IMR-90 (cell line): ENCODE measurements at places on chromosomes 2 and 18.
A peak's percentile ranks its signal among the peaks of the same experiment; 100 is the strongest.

GRCh38 chr2:117845304-117845703, 30.8 kb downstream of the DDX18 start:
- DNase-seq, result no peak

DNA sequence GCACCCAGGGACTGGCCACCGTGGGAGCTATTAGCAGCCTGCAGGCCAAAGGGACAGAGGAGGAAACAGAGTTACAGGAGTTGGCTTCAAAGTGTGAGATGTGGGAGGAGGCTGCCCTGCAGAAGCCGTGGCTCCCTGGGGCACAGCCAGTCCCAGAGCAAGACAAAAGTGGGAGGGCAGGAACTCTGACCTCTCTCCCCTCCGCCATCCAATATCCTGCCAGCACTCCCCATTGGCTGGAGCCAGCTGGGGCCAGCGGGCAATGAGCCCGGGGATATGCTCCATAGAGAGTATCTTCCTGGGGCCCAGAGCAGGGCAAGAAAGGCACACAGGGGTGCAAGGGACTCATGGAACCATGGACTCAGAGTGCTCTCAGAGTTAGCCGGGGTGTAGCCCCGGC, 143.1 kb downstream of the INHBB start:
- no peak for DNase-seq

- DNase-seq, result no peak
Measured at GRCh38 chr2:33221046-33221784, 255.2 kb upstream of the RASGRP3 start.

GRCh38 chr2:119240311-119241204, 16.9 kb downstream of the STEAP3 start:
- peak; percentile 83 for DNase-seq

DNA sequence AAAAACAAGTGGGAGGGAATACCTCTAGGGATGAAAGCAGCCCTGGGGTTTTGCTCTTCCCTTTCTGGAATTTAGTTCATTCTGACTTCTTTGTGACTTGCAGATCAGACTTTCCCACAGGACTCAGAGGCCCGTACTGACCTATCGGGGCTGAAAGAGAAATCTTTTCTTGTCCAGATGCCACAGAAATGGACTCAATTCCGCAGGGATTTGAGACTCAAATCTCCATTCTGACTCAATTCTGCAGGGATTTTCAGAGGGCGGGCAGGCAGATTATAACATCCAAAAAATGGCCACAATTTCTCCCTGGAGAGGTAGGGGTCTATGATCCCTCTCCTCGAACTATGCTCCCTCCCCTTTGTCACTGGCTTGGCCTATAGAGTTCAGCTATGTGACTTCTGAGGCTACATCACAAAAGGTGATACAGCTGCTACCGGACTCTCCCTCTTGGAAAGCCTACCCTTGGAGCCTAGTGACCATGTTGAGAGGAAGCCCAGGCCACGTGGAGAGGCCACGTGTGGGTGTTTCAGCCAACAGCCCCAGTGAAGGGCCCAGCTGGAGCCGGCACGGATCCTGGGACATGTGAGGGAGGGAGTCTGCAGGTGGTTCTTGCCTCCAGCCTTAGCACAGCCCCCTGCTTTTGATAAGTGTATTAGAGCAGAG, 4.8 kb upstream of the EFHD1 start:
- no peak for DNase-seq

- DNase-seq, result no peak
Measured at GRCh38 chr2:239977111-239977510, 48.0 kb downstream of the NDUFA10 start.

DNA sequence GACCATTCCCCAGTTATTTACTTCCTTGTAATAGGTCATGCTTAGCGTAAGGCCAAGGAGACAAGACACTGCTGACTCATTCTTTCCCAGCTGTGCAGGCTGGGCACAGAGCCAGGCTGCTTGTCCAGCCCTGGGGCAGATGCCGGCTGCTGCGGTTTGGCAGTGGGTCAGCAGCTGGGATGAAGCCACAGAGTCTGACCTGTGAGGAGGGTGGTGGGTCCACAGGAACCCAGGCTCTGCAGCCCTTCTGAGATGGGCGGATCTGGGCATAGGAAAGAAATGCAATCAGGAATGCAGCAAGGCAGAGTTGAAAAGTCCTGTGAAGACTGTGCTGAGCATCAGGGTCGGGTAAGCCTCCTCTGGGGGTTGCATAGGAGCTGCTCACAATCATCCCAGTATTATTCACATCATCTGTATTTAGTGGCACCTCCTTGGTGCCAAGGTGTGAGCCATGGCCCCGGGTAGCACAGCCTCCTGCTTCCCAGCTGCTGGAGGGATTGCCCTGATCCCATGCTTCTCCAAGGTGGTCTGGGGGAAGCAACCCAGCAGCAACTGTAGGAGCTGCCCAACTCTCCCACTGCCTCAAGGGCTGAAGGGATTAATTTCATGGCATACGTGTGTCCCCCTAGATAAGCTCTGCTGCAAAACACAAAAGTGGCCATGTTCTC, 139.0 kb downstream of the DDX1 start:
- peak; percentile 92 for DNase-seq

DNA sequence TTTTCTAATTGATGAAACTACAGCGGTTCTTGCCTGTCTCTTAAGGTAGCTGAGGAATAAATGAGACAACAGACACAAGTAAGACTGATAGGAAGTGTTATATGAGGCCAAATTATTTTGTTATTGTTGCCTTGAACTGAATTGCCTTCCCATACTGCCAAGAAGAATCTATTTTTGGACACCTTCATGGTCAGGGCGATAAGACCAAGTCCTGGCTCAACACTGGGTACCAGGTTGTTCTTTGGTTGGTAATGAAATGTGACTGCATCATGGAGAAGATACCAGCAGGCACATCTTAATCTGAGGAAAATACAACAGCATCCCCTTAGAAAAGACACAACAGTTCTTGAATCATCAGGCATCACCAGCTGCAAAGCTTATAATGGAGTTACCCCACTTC, 23.7 kb downstream of the MSGN1 start:
- no peak for DNase-seq

GRCh38 chr2:215137741-215138340, 585 bp downstream of the ABCA12 start:
- peak; percentile 42 for DNase-seq

- DNase-seq, result peak; percentile 39
Measured at GRCh38 chr18:32461709-32462272, 8.9 kb downstream of the GAREM1 start.

GRCh38 chr2:9649261-9649660, 18.5 kb upstream of the YWHAQ start:
- no peak for DNase-seq

DNA sequence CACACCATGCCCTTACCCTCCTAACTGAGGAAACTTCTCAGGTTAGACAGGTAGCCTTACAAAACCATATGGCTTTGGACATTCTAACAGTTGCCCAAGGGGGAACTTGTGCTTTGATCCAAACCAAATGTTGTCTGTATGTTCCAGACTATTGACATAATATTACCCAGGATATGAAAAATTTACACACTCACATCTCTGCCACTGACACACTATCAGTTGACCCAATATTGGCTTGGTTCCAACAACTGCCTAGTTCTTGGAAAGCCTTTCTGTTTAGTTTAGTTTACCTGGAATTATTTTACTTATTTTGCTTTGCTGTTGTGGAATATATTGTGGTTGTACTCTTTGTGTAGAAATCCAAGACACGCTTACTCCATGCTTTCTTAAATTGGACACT, 178.4 kb downstream of the RNF152 start:
- no peak for DNase-seq

DNA sequence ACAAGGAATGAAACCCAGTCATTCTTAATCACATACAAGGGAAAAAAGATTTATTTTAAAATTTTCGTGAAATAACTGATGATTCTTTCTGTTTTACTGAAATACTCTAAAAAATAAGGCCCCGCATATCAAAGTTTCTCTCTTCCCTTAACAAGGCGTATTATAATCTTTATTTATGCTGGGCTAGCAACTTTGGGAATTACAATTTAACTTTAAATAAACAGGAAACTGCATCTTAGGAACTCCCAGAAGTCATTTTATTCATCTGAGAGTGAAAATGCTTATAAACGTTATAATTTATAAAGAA, 166.7 kb downstream of the TCF4 start:
- no peak for DNase-seq

DNA sequence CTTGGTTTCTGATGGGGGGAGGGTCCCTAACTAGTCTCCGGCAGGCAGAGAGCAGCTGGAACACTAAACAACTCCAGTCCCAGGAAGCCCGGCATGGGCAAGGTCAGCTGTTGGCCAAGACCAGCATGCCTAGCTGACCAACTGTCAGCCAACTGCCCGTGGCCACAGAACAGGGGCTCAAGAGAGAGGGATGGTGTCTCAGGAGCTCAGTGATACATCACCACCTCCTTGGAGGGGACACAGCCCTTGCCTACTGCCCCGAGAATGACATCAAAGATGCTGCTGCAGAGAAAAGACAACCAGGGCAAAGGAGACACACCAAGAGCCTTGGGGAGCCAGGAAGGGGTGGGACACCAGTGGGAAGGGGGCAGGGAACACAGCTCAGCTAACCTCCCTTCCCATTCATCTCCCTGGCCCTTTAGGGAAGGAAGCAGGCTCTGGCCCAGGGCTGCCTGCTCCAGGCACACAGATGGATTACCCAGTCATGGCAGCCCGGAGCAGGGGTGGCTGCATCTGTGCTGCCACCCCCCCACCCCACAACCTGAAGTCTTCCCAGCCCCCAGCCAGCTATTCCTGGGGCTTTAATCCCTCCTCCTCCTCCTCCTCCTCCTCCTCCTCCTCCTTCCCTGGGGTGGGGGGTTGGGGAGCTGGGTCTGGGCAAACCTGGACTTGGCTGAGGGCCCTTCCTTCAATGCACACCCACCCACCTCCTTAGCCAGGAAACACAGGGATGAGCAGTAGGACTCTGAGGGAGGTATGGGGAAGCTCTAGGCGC, 1.9 kb downstream of the BIN1 start:
- DNase-seq, result no peak

DNA sequence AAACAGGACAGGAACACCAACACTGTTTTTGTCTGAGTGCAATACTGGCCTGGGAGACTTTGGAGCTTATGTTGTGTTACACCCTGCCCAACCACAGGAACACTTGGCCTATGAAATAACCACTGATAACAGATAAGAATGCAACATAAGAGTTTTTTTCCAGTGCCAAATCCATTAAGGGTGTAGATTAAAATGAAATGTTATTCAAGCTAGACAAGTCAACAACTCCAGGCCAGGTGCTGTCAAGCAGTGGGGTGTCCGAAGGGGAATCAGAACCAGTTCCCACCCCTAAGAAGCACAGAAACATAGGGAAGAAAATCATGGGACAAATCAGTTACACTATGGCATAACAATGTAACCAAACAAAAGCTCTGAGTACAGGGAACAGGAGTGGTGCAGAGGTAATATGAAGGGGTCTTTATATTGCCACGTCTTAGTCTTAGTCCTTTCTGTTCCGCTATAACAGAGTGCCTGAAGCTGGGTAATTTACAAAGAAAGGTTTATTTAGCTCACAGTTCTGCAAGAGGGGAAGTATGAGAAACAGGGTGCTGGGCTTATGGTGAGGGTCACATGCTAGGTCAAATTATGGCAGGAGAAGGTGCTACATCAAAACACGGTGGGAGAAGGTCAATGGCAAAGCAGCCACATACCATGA, 3.8 kb downstream of the AFG3L2 start:
- no peak for DNase-seq

- no peak for DNase-seq
Measured at GRCh38 chr2:76387294-76387693, 676.6 kb upstream of the GCFC2 start.

GRCh38 chr2:177029501-177029900, 183.1 kb upstream of the HNRNPA3 start:
- no peak for DNase-seq

DNA sequence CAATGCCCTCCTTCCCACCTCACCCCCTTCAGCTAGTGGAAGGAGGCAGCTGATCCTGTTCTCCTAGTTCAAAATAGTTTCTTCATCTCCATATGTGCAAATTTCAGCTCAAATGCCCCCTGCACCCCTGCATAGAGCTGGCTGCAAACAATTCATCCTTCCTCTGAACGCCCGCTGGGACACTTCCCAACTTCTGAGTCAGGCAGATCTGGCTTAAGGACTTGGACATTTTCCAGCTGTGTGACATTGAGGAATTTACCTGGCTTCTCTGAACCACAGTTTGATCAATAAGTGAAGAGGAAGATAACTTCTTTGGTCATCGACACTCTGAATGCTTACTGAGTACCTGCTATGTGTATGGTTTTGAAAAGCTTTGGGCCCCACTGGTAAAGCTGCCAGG, 23.5 kb downstream of the PTGR3 start:
- DNase-seq, result no peak

DNA sequence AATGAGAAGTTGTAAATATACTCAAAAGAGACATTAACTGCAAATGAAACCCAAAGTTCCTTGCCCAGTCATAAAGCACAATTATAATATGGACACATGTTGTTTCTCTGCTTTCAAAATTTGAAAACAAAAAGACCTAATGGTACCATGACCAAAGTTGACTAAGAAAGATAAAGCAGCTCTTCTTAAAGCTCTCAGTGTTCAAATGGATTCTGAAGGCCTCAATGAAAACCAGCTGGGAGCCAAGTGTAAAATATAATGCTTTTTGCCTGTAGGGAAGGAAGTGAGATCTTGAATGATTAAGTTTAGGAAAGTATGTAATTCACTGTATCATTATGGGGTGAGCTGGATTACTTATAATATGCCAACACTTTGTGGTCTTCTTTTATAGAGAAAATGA, 178.6 kb downstream of the SATB2 start:
- no peak for DNase-seq

GRCh38 chr2:98378196-98378595, 31.9 kb downstream of the CNGA3 start:
- no peak for DNase-seq

- DNase-seq, result peak; percentile 21
Measured at GRCh38 chr18:31506024-31506742, 8.2 kb downstream of the DSG2 start.

DNA sequence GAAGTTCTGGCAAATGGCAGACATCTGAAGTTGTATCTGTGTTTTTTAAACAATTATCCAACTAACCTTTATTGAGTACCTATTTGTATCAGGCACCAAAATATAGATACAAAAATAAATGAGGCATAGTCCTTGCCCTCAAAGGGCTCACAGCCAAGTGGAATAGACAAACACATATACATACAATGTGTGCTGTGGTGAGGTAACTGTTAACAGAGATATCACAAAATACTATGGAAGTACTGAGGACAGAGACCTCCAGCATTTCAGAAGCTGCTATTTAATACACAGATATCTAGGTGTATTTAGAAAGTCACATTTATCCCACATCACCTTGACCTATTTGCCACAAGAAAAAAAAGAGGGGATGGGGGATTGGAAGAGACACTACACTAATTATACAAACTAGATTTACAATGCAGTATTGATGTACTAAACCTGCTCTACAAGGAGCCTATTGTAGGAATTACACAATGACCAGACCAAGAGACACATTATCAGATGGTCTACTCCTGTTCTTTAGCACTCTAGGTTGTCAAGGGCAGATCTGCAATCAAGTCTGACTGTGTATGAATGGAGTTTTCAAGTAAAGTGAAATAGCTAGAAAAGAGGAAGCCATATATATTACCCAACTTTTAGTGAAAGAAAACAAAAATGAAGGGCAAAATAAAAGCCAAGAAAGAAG, 62.2 kb downstream of the SPIRE1 start:
- no peak for DNase-seq
